ENCODE measurements at places on chromosomes 6 and 20. TPM values are rescaled to one million over a fixed set of nuclear protein-coding genes. Genes with fewer than 3 reads are reported as not detected.

DNA sequence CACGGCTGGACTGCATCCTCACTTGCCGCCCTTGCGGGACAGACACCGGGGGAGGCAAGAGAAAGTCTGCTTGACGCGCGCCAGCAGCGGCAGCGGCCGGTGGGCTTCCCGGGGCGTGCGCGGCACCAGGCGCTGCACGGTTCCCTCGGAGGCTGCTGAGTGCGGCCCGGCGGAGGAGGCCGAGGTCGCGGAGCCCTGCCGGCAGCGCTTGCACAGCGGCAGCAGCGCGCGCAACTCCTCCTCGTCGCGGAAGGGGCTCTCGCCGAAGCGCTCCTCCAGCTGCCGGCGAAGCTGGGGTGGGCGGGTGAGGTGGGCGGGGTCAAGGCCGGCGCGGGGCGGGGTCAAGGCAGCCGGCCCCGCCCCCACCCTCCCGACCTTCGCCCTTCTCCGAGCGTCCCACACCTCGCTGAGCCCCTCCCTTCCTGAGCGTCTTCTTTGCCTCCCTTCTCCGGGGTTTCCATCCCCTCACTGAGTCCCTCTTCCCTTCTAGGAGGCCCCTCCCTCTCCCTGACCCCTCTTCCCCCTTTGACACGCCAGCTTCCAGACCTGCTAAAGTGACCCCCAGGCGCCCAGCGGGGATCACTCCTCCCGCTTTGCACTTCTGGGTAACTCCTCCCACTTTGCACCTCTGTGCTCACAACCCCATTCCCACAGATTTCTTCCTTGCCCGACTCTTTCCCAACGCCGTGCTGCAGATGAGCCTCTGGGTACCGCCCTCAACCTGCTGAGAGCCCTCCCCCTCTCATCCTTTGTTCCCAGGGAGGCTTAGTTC is 8.8 kb downstream of the DUSP15 start:
- no peak for DNase-seq

- no peak for DNase-seq
Observed at GRCh38 chr6:129345890-129346289, 364.1 kb downstream of the ARHGAP18 start.

GRCh38 chr20:54048891-54049545 is 21.4 kb downstream of the BCAS1 start:
- no peak for DNase-seq

DNA sequence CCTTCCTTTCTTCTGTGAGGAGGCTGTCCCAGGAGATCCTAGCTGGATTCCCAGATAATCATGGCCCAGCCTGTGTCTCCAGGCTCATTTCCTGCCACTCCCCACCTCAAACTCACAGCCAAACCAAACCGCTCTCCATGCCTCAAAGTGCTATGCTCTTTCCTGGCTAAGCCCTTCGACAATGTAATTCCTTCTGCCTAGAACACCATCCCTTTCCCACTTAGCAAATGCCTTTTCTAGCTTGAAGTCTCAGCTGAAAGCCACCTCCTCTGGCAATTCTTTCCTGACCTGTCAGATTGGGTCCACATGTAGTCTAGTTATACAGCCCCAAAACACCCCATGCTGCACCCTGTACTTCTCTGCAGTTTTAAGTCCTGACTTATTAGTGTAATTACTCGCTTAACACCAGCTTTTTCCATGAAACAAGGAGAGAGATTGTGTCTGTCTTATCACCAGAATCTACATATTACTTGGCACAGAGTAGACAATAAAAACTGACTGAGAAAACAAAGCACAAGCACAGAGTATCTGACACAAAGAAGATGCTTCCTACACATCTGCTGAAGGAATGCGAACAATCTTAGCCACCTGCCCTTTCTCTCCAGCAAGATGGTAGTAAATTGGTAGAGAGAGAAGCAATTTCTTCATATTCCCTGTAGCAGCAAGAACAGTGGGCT is 5.4 kb downstream of the TRIM26 start:
- DNase-seq = no peak

- DNase-seq = no peak
Observed at GRCh38 chr20:7850775-7851490, 89.3 kb downstream of the HAO1 start.

DNA sequence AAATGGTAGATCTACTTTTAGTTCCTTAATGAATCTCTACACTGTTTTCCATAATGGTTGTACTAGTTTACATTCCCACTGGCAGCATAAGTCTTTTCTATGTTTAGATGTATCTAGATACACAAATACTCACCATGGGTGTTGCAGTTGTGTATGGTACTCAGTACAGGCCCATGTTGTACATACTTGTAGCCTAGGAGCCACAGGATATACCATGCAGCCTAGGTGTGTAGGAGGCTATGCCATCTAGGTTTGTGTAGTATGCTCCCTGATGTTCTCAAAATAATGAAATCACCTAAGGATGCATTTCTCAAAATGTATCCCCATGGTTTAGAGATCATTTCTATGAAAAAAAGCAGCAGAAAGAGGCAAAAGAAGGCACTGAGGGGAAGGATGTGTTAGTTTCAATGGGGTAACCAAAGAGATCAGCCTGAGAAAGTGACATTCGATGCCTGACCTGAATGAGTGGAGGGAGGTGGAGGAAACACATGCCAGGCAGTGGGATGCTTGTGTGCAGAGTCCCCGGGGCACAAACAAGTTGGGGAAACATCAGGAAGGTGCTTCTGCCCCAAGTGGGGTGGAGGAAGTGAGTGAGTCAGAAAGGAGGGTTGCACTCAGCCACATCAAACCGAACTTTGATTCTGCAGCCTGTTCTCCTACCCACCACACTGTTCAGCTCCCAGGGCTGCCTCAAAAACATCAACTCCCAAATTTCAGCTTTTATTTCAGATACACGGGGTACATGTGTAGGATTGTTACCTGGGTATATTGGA is 191.2 kb downstream of the ZNF217 start:
- no peak for DNase-seq

- DNase-seq = no peak
Observed at GRCh38 chr20:32536851-32537656, 48.1 kb downstream of the NOL4L start.

Gene GHRH
- polyA plus RNA-seq = not detected

DNA sequence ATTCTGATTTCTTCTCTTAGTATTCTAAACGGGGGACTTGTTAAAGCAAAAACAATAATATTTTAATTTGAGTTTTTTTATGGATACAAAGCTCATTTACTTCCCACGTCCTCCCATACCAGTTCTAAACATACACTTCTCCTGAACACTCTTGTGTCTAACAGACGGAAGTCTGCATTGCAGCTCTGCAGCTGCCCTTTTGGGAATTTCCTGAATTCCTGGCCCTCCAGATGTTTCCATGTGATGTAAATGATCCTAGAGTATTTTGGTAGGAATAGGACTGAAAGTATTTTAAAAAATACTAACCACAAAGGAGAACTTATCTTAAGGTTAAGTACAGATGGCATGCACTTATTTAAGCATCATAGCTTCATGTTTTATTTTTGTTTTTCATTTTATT is 886.7 kb downstream of the TBC1D32 start:
- DNase-seq = no peak

DNA sequence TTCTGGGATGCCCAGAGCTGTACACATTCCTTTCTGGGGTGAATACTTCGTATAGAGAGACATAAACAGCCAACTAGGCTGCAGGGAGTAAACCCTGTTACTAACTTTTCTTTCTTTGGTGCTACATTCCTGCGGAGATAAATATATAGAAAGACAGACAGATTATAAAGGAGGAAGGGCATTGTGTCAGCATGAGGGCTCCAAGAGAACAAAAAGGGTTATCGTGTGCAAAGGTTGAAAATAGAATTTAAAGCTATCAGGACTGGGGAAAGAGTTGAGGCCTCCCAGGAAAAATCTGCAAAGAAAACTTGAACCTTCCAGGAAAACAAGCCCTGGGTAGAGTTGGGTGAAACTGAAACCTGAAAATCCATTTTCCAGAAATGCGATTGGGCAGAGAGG is 68.0 kb downstream of the TMEM170B start:
- DNase-seq = no peak

- DNase-seq = no peak
Observed at GRCh38 chr20:19381947-19382346, 169.5 kb downstream of the SLC24A3 start.

Gene HRH3
- polyA plus RNA-seq = 0.25 TPM

Gene IRF4
- polyA plus RNA-seq = 0.23 TPM

GRCh38 chr6:160400446-160400845 is 52.3 kb downstream of the SLC22A3 start:
- DNase-seq = no peak

DNA sequence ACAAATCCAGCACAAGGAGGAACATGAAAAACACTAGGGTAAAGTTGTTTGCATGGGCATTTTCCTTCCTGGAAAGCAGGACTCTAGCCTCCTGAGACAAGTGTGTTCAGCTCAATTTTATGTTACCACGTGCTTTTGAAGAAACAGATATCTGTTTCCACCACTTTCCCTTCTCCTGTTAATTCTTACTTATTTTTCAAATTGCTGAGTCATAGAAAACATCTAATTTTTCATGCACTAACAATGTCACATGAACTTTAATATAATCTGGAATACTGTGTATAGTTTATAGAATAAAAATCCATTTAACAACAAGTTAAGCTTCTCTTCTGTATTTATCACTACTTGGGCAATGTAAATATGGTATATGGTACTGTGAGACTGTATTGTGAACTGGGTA is 174.2 kb downstream of the ISM1 start:
- no peak for DNase-seq

DNA sequence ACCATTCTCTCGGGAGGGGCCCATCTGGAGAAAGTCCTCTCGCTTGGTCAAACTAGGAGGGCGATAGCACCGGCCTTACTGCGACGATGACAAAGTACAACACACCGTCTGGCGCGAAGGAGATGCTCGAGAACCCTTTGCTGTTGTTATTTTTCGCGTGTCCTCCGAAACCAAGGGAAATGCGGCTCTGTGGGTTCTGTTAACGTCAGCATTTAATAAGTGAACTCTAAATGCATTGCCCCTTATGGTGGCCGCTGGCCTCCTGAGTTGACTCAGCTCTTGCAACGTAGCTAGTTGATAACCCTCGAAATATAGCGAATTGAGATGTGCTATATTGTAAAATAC is 577 bp upstream of the SCAND1 start:
- DNase-seq = no peak

Gene FOXF2
- 0.08 TPM for polyA plus RNA-seq

Gene MRPS26
- 54.6 TPM for polyA plus RNA-seq

Gene BHLHE23
- 0.08 TPM for polyA plus RNA-seq

DNA sequence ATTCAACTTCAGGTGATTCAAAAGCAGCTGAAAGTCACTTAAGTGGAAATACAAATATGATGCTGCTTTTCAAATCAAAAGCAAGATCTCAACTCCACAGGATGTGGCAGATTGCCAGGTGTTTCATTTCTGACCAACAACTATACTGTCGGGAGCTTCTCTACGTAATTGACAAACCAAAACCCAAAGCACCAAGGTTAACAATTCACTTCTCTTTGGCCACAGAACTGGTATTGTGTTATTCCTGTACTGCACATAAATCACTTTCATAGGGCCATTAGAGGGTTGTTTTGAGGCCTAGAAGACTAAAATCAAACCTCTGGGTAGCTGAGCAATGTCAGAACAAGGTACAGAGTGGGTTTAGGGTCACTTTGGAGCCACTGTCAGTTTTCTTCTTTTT is 169.7 kb downstream of the HAO1 start:
- no peak for DNase-seq

DNA sequence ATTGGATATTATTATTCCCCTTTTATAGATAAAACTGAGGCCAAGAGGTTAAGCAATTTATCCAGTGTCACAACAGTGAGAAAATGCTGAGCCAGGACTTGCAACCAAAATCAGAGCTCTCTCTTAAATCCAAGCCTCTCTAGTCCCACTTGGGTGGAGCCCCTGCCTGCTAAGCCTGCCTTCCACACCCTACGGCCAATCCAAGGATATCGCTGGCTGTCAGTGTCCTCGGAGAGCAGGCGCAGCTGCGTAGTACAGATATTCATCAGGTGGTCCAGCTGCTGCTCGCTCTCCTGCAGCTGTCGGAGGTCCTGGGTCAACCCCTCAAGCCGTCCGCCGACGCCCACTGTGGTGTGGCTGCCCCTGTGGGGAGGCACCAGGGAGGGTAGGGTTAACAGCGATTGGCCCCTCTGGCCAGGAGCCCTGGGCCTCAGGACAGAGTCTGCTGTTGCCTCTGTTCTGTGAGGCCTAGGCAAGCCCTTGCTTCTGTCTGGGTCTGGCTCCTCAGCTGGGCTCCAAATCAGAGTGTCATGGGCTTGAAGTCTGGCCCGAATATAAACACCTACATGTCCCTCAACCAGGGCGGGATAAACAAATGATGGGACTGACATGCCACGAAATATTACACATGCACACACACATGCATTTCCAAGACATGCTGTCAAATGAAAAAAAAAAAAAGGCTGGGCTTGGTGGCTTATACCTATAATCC is 3.9 kb upstream of the NECAB3 start:
- no peak for DNase-seq

DNA sequence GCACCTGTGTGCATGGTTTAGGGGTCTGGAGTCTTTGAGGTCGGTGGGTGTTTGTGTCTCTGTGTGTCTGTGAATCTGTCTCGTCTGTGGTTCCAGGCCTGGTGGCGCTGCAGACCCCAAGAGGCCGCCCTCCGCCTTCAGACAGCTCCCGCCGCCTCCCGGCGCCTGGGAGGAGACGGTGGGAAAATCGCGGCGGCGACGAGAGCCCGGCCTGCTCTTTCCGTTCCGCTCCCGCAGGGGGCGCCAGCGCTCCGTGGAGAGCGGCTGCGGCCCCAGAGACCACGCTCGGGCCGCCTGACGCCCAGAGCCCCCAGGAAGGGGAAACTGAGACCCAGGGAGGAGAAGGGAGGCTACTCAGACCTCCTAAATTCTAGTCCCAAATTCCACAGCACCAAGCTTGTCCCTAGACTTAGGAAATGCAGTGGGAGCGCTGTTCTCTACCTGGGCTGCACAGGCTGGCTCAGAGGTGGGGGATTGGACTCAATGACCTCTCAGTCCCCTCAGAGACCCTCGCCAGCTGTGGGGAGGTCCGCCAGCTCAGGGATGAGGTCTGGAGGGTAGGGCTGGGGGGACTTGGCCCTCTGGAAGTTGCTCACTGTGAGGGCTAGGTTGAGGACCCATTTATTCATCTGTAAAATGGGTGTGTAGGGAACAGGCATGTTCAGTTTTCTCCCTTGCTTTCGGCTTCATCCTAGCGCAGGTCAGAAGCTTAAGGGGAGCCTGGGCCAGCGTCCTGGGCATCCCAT is 36.9 kb upstream of the BLCAP start:
- DNase-seq = no peak

Gene NOX3
- polyA plus RNA-seq = 1.8 TPM

DNA sequence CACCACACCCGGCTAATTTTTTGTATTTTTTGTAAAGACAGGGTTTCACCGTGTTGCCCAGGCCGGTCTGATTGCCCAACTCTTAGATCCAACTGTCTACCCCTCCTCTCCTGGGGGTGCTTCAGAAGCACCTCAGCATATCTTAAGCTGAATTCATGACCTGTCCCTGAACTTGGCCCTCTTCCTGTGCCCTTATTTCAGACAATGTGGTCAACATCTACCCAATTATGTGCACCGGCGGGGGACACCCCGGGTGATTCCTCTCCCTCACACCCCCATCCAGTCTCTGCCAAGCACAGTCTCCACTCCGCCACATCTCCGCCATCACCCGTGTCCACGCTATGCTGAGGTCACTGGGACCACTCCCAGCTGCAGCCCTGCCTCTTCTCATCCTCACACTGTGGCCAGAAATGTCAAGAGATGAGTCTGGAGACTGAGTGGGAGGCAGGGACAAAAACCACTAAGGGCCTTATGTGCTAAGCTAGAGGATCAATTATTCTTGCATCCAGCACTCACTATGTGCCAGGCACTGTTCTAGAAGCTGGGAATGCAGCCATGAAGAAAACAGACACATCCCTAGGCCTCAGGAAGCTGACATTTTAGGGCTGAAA is 111.9 kb downstream of the ARMC2 start:
- no peak for DNase-seq

Measured in right renal pelvis (tissue), 4 donors.